ENCODE measurements at places on chromosomes 1 and 21. TPM values are rescaled to one million over a fixed set of nuclear protein-coding genes. Genes with fewer than 3 reads are reported as not detected.

DNA sequence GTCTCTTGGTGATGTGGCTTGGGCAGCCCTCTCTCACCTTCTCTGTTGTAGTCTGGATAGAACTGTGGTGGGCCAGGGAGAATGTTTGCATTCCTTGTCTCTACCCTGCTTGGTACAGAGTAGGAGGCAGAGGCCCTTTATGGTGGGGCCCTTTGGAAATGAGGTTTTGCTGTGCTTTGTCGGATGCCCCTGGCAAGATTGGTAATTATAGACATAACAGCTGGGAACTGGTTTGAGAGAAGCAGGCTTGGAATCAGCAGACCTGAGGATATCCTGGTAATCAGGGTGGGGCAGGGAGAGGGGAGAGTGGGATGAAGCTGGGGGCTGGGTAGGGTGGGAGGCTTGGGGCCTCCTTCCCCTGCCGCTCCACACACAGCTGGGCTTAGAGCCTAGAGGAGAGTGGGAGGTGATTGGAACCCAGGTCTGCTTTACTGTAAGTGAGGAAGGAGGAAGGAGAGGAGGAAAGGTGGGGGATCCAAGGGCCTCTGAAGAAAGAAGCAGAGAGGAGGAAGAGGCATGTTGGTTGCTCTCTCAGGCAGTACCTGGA, 5.0 kb downstream of the VANGL2 start:
- no peak for DNase-seq

DNA sequence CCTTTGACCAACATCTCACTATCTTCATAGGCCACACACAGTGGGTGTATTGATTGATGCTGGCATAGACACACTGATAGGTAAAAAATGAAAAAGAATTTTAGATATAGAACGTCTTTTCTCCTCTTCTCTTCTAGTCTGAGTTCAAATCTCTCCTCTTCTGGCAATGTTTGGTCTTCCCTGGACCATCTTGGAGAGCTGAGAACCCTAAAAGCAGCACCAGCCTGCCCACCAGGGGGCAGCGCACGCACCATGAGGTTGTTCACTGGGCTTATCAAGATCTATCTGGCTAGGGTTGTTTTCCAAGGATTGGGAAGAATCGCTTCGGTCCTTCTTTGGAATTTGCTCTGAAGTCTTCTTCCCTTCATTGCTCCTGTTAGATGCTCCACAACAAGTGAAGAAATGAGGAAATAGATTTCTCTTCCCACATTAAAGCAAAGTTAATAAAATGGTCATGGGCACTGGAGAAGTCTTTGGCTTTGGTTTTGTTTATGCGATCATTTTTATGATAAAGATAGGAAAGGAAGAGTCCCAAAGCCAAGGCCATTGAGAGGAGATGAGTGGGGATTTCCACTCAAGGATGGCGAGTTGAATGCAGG, 104.0 kb upstream of the OLIG2 start:
- no peak for DNase-seq

- no peak for DNase-seq
Measured at GRCh38 chr21:43328185-43328957, 98.6 kb downstream of the SIK1 start.

DNA sequence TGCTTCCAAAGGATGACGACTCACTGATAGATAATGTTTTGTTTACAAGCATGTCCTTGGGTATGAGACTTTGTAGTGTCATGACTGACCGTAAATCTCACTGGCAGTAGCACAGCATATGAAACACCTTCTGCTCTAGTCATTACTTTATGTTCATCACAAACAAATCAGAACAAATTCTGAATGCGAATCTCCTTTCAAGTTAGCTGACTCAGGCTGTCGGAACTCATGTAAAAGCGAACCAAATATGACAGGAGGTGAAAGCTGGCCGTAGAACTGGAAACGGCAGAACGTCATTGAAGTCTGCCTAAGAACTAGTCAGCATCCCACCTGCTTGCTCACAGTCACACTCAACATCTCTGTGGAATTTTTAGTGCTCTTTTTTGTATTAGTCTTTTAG, 143.9 kb downstream of the RGS7 start:
- DNase-seq = no peak

GRCh38 chr1:77047575-77047974, 171.7 kb downstream of the PIGK start:
- no peak for DNase-seq

DNA sequence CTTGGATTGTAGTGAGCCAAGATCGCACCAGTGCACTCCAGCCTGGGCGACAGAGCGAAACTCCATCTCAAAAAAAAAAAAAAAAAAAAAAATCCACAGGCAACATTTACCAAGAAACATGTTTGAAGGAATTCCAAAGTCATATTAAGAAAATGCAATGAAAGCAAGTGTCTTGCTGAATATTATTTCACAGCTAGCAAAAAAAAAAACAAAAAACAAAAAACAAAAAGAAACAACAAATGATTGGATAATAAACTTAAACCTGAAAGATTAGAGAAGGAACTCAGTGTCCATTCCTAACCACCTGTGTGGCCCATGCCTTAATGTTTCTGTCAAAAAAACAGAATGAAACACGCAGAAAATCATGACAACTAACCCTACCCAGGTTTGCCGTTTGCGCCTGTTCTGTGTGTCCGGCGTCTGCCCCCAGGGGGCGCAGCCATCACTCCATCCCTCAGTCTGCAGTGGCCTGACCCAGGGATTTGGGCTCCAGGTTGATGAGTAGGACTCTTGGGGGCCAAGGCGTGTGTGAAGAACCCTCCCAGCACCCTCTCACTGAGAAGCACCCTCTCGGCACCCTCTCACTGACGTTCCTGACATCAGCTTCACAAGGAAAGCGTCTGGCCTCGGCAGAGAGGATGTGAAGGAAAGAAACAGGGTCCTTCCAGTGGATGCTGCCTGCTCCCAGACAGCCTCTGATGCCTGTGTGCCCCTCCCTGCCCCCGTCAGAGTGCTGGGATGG, 19.2 kb upstream of the PTTG1IP start:
- DNase-seq = peak; percentile 65

GRCh38 chr21:45074818-45075595, 627 bp downstream of the ADARB1 start:
- DNase-seq = peak; percentile 34

DNA sequence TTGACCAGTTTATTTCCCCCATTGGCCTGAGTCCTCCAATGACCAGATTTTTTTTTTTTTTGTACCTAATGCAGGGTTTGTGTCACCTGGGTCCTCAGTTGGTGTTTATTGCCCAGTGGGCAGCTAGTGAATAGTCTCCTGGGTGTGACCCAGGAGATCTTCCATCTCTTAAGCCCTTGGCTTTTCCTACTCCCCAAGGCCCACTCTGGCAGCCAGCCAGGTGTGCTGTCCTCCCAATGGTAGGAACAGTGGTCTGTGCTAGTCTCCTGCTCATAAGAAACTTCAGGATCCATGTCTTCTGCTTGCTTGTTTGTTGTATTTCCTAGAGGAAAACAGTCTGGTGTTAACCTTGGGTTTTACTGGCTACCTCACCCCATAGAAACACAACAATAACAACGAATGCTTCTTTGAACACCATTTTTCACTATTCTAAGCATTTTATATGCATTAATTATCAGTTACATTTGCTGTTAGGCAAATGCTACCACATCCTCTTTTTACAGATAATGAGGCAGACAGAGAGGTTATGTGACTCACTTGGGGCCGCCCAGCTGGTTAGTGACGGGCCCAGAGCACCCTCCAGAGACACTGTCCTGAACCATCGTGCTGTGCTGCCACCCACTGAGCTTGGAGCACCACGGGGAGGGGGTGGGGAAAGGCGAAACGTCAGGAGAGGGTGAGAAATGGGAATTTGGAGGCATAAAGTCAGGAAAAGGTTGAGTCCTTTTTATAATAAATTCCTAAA, 107.5 kb downstream of the HIVEP3 start:
- peak; percentile 50 for DNase-seq

DNA sequence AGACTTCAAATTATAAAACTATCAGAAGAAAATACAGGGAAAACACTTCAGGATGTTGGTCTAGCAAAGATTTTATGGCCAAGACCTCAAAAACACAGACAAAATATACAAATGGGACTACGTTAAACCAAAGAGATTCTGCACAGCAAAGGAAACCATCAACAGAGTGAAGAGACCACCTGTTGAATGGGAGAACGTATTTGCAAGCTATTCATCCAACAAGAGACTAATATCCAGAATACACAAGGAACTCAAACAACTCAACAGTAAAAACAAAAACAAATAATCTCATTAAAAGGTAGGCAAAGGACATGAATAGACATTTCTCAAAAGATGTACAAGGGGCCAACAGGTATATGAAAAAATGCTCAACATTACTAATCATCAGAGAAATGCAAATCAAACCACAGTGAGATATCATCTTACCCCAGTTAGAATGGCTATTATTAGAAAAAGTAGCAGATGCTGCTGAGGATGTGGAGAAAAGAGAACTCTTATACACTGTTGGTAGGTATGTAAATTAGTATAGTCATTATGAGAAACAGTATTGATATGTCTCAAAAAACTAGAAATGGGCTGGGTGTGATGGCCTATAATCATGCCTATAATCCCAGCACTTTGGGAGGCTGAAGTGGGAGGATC, 112.6 kb downstream of the LRIG2 start:
- DNase-seq = no peak

Gene FCRL6
- not detected for total RNA-seq

Gene TNFRSF14
- total RNA-seq = 0.14 TPM

Gene ACTA1
- 18.7 TPM for total RNA-seq
